Dermis blood vessel endothelial cell (primary cell): ENCODE measurements at places on chromosomes 6 and 20. TPM values are rescaled to one million over a fixed set of nuclear protein-coding genes. Genes with fewer than 3 reads are reported as not detected.

The BHLHE23 gene
- not detected in 2 replicates for total RNA-seq

The ASIP gene
- total RNA-seq: not detected in 2 replicates

The ANKRD6 gene
- 12.1 and 13.6 TPM in 2 replicates for total RNA-seq

The CHD6 gene
- 30.0 and 35.6 TPM in 2 replicates for total RNA-seq

The PTCRA gene
- not detected in 2 replicates for total RNA-seq

The CDYL gene
- total RNA-seq: 29.3 and 31.8 TPM in 2 replicates

The MMP24 gene
- 0.68 and 0.88 TPM in 2 replicates for total RNA-seq

DNA sequence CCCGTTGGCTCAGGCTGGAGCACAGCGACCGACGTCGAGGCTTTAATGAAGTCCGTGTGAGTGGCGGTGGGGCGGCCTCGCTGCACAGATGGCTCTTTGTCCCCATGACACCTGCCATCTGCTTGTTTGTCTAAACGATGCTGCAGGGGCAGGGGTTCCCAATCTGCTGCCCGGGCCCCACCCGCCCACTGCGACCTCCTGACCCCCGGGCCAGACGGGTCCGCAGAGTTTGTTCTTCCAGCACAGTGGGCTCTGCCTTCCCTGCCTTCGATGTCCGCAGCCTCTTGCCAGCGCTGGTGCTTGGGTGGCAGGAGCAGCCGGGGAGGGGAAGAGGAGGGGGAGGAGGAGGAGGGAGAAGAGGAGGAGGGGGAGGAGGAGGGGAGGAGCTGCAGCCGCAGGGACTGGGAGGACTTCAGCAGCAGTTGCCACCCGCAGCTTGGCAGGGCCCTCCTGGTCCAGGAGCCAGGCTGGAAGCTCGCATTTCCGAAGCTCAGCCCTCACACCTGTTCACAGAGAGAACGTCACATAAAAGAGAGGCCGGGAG, 210.0 kb downstream of the DLL1 start:
- no peak for DNase-seq

DNA sequence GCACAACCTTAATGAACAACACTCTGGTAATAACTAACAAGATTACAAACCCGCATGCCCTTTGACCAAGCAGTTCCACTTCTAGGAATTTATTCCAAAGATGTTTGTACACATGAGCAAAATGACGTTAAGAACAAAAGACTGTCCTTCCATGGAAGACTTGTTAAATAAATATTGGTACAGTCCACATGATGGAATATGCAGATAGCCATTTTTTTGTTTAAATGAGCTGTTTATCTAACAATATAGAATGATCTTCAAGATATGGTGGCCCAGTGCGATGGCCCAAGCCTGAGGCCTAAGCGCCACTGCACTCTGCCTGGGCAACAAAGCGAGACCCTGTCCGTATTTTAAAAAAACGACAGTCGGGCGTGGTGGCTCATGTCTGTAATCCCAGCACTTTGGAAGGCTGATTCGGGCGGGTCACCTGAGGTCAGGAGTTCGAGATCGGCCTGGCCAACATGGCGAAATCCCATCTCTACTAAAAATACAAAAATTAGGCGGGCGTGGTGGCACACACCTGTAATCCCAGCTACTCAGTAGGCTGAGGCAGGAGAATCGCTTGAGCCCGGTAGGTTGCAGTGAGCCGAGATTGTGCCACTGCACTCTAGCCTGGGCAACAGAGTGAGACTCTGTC, 7.4 kb upstream of the AHCY start:
- DNase-seq: no peak

DNA sequence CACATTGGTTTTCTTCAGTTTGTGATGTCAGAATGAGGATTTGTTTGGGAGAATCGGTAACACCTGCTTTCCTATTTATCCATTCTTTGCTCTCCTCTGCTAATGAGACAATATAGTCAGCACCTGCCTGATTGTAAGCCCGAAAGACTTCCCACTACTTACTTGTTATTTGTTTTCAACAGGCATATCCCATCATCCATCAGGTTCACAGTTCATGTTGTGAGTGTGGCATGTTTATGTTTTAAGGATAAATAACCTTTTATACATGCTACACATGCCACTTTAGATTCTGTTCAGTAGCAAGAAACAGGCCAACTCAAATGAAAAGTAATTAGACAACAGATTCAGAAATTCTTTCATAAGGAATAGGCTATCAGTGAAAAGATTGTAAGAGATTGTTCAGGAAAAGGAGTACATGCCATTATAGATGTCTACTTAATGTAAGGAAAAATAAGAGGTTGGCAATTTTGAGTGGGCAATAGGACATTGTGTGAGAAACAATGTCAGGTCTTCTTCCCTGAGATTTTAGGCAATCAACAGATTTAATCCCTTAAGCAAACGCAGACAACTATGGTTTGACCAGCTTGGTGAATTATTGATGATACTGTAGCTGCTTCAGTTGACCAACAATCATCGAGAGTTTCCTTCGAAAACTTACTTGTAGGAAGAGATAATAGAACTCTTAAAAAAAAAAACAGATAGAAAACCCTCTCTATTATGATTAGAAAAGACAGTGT, 7.9 kb upstream of the GPRC6A start:
- no peak for DNase-seq

- no peak for DNase-seq
Measured at GRCh38 chr6:150899231-150899630, 33.7 kb downstream of the MTHFD1L start.

DNA sequence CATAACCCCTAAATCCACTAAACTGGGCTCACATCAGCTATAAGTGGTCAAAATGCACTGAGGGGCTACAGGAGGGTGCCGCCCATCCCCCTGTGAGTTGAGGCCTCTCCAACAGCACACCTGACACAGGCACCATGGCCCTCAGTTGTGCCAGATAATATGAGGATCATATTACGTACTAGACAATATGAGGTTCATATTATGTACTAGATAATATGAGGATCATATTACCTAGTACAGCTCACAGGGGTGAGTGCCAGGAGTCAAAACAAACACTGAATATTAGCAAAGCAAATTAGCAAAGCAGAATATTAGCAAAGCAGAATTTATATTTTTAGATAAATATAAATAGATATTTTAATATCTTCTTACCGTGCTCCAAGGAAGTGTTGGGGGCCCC, 35.3 kb downstream of the CD24 start:
- no peak for DNase-seq

- no peak for DNase-seq
Measured at GRCh38 chr20:12925863-12926793, 82.6 kb upstream of the SPTLC3 start.

- DNase-seq: no peak
Measured at GRCh38 chr6:73542891-73543290, 22.1 kb upstream of the EEF1A1 start.

DNA sequence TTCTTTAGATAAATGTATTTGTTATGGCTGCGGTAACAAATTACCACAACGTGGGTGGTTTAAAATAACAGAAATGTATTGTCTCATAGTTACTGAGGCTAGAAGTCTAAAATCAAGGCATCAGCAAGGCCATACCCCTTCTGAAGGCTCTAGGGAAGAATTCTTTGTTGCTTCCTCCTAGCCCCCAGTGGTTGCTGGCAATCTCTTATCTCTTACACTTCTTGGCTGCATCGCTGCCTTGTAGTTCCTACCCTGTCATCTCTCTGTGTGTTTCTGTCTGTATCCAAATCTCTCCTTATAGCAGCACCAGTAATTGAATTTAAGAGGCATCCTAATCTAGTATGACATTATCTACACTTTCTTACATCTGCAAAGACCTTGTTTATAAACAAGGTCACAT, 534.7 kb downstream of the PHF3 start:
- no peak for DNase-seq

DNA sequence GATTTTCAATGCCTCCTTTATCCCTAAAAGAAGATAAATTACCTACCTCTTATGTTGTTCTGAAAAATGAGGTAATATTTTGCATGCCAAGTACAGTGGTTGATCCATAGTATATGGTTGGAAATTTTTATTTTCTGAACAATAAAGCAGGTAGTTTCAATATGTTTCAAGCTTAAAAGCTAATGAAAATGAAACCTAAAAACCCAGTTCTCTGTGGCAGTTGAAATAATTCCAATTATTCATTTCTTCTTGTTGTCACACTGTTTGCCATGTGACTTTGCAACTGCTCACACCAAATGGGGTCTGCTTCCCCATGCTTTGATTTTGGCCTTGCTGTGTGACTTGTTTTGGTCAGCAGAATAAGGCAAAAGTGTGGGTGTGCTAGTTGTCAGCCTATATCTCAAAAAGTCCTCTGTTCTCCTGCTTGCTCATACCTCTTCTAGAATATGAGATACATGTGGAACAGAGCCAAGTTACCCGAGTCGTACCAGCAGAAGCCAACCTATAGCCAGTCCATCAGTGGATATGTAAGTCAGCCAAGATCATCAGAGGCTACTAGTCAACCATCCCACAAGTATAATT, 197.2 kb upstream of the THEMIS start:
- DNase-seq: no peak

DNA sequence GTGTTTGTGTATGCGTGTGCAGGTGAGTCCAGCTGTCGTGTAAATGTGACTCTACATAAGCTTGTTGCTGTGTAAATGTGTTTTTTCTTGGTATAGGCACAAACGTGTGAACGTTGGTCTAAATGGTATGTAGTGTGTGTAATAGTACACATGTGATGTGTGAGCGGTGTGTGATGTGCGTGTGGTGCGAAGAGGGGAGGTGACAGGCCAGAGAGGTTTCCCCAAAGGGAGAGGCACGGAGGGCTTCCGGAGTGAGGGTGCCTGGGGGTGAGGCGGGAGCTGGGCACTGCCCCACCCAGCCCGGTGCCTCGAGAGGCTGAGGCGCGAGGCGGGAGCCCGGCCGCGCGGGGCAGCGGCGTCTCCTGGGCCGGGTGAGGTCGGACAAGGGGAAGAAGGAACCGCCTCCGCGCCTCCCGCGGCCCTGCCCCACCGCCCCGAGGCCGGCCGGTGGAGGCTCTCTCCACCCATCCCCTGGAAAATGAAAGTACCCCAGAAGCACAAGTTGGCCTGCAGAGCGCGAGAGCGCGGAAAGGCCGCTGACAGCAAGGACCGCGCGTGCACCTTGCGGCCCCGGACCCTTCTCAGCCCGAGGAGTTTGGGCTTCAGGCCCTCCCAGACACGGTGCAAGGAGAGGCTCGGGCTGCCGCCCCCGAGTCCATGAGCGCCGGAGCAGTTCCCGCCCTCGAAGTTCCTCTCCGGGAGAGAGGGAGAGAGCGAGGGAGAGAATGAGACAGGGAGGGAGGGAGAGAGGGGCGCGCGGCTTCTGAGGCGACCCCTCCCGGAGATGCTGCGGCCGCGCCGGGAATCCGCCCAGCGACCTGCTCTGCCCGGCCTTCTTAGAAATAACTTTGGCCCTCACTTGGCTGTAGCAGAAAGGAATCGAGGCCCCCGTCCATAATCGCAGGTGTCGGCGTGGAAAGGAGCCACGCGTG, 43.2 kb upstream of the OSTM1 start:
- peak; percentile 33 for DNase-seq

GRCh38 chr6:136037876-136038460, 186.5 kb downstream of the PDE7B start:
- DNase-seq: peak; percentile 62
